ENCODE measurements at places on chromosomes 4 and X. TPM values are rescaled to one million over a fixed set of nuclear protein-coding genes. Genes with fewer than 3 reads are reported as not detected.

Gene THOC2
- total RNA-seq = 68.6 TPM

Gene XKRX
- not detected for total RNA-seq

Gene AR
- 8.3 TPM for total RNA-seq

Gene YIPF7
- 0.30 TPM for total RNA-seq

Gene CITED1
- 0.75 TPM for total RNA-seq

Gene CENPVL2
- 0.25 TPM for total RNA-seq

Gene CXCL9
- not detected for total RNA-seq

Gene P2RY8
- total RNA-seq = not detected

Gene ARHGAP6
- 0.30 TPM for total RNA-seq

Gene FOXR2
- total RNA-seq = not detected

DNA sequence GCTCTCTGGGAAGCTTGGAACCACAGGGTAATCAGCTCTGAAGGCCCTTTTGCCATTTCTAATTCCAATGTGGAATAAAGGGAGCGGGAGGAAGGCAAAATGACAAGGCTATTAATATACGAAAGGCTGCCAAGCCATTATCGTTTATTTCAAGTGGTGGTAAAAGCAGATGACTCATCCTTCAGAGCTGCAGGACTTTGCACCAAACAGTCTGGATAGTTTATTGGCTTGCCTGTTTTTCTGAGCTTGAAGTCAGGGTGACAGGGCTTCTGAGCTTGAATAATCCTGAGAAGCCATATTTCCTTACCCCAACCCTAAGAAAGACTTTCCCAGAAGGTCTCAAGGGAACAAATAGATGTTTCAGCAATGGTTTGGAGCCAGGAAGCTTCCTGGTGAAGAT, 7.7 kb upstream of the GABRE start:
- peak overlapping the region; percentile 58 for H3K27ac ChIP-seq
- peaks cover 53% of the 10 kb centered on the region for H3K4me1 ChIP-seq
- H3K36me3 ChIP-seq = no peaks in the 10 kb centered on the region
- no peak overlapping the region for H3K4me3 ChIP-seq

DNA sequence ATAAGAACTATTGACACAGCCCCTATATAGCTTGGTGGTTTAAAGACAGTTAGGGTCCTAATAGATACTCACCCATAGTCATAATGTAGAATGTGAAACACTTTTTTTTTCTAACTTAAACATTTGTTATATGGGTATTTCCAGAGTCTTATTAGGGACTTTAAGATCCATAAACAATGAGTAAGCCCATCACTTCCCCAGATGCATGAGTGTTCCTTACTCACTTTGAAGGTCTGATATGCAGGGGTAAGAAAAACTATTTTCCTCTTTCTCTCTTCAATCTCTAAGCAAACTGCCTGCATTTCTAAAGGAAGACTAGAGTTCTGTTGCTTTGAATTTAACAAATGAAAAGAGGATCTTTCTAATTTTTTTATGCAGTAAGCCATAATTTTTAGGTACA, 443.6 kb upstream of the PITX2 start:
- H3K4me3 ChIP-seq = no peak overlapping the region
- peak overlapping the region; percentile 53 for H3K27ac ChIP-seq
- no peaks in the 10 kb centered on the region for H3K27me3 ChIP-seq
- H3K36me3 ChIP-seq = no peaks in the 10 kb centered on the region

DNA sequence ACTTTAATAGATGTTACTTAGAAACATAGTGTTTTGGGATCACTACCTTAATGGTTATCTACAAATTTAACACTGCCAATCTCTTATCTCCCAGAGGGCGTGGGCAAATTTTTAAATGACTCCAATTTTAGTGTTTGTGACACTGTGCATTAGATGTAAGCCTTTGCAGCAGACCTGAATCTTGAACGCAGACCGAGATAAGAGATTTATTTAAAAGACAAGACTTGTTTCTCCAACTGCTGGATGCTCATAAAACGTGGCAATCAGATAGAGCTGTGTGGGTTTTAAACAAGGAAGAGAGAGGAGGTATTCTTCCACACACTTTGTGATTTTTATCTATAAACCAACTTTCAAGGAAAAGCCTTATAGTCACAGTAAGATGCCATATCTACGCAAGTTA, 252.5 kb upstream of the NR3C2 start:
- no peak for DNase-seq
- H3K4me1 ChIP-seq = no peaks in the 10 kb centered on the region
- no peaks in the 10 kb centered on the region for H3K36me3 ChIP-seq
- H3K27me3 ChIP-seq = no peaks in the 10 kb centered on the region
- no peak overlapping the region for H3K4me3 ChIP-seq
- H3K27ac ChIP-seq = no peak overlapping the region

DNA sequence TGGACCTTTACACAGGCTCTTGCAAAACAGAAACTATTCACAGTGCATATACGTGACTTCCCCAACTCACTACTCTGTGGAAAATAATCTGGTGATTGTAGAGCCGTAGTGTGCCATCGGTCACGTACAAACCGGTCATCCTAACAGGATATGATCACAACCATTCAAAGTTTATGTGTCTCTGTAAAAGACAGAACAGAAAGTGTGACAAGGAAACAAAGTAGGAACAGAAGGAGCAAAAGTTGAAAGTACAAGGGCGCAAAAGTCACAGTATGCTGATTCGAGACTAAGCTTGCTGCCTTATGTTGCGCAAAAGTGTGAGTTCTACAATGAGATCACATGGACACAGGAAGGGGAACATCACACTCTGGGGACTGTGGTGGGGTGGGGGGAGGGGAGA, 18.6 kb downstream of the MEPE start:
- H3K4me1 ChIP-seq = peaks cover 3% of the 10 kb centered on the region
- DNase-seq = no peak
- H3K27me3 ChIP-seq = no peaks in the 10 kb centered on the region
- H3K27ac ChIP-seq = no peak overlapping the region
- no peak overlapping the region for H3K4me3 ChIP-seq

GRCh38 chrX:136549226-136549625, 17.2 kb downstream of the VGLL1 start:
- no peak overlapping the region for H3K27ac ChIP-seq
- no peak for DNase-seq
- no peaks in the 10 kb centered on the region for H3K36me3 ChIP-seq
- no peaks in the 10 kb centered on the region for H3K27me3 ChIP-seq
- H3K4me3 ChIP-seq = no peak overlapping the region
- H3K4me1 ChIP-seq = no peaks in the 10 kb centered on the region

DNA sequence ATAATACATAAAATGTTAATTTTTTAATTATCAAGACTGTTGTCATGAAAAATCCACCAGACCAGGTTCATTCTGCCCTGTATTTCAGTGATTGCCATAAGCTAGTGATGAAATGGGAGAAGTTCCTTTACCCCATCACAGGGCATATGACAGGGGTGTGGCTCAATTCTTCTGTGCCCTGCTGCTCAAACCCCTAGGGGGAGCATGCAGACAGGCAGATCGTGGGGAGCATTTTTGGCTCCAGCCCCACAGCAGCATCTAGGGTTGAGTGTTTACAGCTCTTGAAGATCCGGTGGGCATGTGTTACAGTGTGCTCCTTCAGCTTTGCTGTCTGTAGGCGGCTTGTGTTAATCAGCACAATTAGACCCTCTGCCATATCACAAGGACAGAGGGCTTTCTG, 700.7 kb downstream of the PCDH18 start:
- no peak for DNase-seq
- no peaks in the 10 kb centered on the region for H3K4me1 ChIP-seq
- no peaks in the 10 kb centered on the region for H3K27me3 ChIP-seq
- H3K27ac ChIP-seq = no peak overlapping the region

- no peaks in the 10 kb centered on the region for H3K27me3 ChIP-seq
- H3K36me3 ChIP-seq = no peaks in the 10 kb centered on the region
- no peak overlapping the region for H3K27ac ChIP-seq
- H3K4me1 ChIP-seq = no peaks in the 10 kb centered on the region
- no peak overlapping the region for H3K4me3 ChIP-seq
Observed at GRCh38 chr4:42482516-42483327, 85.4 kb downstream of the SHISA3 start.

- H3K36me3 ChIP-seq = no peaks in the 10 kb centered on the region
- no peaks in the 10 kb centered on the region for H3K4me1 ChIP-seq
- H3K27me3 ChIP-seq = no peaks in the 10 kb centered on the region
- no peak overlapping the region for H3K4me3 ChIP-seq
- H3K27ac ChIP-seq = no peak overlapping the region
Observed at GRCh38 chrX:151633157-151633556, 62.1 kb upstream of the PRRG3 start.

- no peaks in the 10 kb centered on the region for H3K36me3 ChIP-seq
- H3K27me3 ChIP-seq = no peaks in the 10 kb centered on the region
- no peak overlapping the region for H3K4me3 ChIP-seq
Observed at GRCh38 chr4:98747393-98748091, 89.1 kb upstream of the TSPAN5 start.

DNA sequence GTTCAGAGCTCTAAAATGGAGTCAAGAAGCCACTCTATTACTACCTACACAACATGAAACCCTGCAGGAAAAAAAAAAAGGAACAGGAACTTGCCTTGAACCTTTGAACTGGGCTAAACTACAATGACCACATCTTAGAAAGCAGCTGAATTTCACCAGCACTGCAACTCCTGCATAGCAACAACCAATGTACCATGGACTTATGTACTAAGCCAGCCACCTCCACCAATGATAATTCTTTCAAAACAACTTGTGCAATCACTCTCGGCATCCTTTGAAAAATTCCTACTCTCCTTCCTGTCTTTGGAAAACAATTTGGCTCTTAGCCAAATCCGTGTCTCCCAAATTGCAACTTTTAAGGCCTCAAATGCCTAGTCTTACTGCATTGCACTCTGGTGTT, 26.8 kb upstream of the FMR1 start:
- no peak overlapping the region for H3K27ac ChIP-seq
- no peaks in the 10 kb centered on the region for H3K27me3 ChIP-seq
- no peaks in the 10 kb centered on the region for H3K36me3 ChIP-seq
- H3K4me3 ChIP-seq = no peak overlapping the region
- no peaks in the 10 kb centered on the region for H3K4me1 ChIP-seq

- no peak overlapping the region for H3K27ac ChIP-seq
- H3K27me3 ChIP-seq = no peaks in the 10 kb centered on the region
- no peak overlapping the region for H3K4me3 ChIP-seq
- peaks cover 19% of the 10 kb centered on the region for H3K4me1 ChIP-seq
Observed at GRCh38 chrX:8845060-8845459, 43.9 kb upstream of the FAM9A start.

DNA sequence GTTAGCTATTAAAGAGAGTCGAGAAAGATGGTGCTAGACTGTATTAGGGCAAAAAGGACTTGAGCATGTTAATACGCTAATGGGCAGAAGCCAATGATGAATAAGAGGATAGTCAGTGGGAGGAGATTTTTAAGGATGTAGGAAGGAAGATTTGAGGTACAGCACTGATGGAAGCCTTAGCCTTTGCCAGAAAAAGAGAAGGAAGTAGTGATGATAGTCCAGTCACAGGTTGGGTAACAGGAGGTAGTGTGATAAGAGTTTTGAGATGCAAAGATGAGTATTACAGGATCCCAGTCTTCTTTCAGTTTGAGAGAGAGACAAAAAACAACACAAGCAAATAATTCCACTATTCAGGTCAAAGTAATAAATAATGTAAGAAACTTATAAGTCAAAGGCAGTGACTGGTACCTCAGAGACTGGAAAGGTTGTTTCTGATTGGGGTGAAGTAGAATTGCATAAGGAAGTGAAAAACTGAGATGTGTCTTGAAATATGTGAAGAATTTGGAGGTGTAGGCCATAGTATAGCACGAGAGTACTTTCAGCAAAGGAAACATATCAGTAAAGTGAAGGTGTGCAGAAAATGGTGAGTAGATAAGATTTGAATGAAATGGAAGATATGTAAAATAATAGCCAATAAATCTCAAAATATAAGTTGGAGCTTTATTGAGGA, 22.1 kb upstream of the NDNF start:
- no peaks in the 10 kb centered on the region for H3K27me3 ChIP-seq
- no peak overlapping the region for H3K27ac ChIP-seq
- no peak for DNase-seq
- no peaks in the 10 kb centered on the region for H3K36me3 ChIP-seq
- H3K4me1 ChIP-seq = no peaks in the 10 kb centered on the region

GRCh38 chr4:31674313-31674947, 954.3 kb downstream of the PCDH7 start:
- H3K27ac ChIP-seq = no peak overlapping the region
- H3K4me3 ChIP-seq = no peak overlapping the region
- DNase-seq = no peak
- H3K4me1 ChIP-seq = no peaks in the 10 kb centered on the region
- no peaks in the 10 kb centered on the region for H3K27me3 ChIP-seq

- no peaks in the 10 kb centered on the region for H3K27me3 ChIP-seq
- no peaks in the 10 kb centered on the region for H3K36me3 ChIP-seq
- no peak for DNase-seq
- no peaks in the 10 kb centered on the region for H3K4me1 ChIP-seq
- H3K4me3 ChIP-seq = no peak overlapping the region
- H3K27ac ChIP-seq = no peak overlapping the region
Observed at GRCh38 chrX:21747558-21747957, 10.4 kb downstream of the SMPX start.

DNA sequence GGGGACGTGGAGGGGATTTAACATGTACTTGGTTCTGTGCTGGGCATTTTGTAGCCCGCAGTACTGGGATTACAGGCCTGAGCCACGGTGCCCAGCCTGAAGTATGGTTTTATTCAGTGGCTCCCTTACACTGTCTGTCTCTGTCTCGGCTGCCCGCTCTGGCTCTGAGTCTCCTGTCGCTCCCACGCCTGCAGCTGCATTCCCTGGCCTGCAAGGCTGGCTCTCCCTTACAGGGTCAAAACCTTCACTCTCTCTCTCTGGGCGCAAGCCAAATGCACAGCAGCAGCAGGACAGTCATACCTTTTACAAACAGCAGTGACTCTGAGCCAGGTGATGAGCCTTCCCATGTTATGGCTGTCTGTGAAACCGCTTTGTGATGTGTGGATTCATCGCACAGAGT, 72.1 kb downstream of the HTRA3 start:
- H3K4me1 ChIP-seq = no peaks in the 10 kb centered on the region
- no peaks in the 10 kb centered on the region for H3K36me3 ChIP-seq
- no peak overlapping the region for H3K27ac ChIP-seq
- no peak overlapping the region for H3K4me3 ChIP-seq
- H3K27me3 ChIP-seq = peaks cover 11% of the 10 kb centered on the region
- no peak for DNase-seq

DNA sequence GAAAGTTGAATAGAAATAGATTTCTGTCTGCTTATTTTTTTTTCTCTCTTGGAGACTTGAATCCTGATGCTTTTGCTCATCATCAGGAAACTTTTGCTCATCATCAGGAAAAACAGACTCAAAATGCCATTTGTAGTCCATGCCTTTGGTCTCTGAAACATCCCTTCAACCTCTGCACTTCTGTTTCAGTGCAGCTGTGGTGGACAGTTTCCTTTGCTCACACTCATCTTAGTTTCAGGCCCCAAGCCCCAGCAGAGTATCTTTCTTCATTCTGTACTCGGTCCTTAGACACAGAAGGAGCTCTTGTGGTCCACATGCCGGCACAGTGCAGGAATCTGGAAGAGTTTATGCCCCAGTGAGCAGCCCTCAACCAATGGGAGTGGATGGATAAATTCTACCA, 337.9 kb downstream of the PPP3CA start:
- H3K27ac ChIP-seq = no peak overlapping the region
- no peaks in the 10 kb centered on the region for H3K27me3 ChIP-seq
- no peaks in the 10 kb centered on the region for H3K4me1 ChIP-seq
- H3K4me3 ChIP-seq = no peak overlapping the region
- no peaks in the 10 kb centered on the region for H3K36me3 ChIP-seq
